ENCODE measurements at places on chromosomes 12 and 14. TPM values are rescaled to one million over a fixed set of nuclear protein-coding genes. Genes with fewer than 3 reads are reported as not detected.
A peak's percentile ranks its signal among the peaks of the same experiment; 100 is the strongest.

GRCh38 chr12:30934811-30935210, 8.3 kb downstream of the TSPAN11 start:
- DNase-seq, result no peak

DNA sequence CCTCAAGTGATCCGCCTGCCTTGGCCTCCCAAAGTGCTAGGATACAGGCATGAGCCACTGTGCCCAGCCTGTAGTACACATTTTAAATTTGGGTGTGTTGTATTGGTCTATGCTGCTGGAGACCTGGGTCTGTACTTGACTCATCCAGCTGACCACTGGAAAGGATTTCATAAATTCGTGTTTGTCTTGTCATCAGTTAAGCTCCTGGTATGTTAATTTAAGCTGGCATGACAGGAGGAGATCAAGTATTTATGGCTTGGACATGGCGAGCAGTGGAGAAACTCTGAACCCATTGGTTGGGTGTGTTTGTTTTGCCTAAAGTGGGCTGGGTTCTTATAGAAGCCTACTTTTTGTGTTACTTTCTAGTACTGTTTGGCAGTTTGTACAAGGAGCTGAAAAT, 24.2 kb downstream of the YY1 start:
- no peak for DNase-seq

- DNase-seq, result no peak
Measured at GRCh38 chr12:53871367-53871766, 67.3 kb upstream of the HOXC13 start.

DNA sequence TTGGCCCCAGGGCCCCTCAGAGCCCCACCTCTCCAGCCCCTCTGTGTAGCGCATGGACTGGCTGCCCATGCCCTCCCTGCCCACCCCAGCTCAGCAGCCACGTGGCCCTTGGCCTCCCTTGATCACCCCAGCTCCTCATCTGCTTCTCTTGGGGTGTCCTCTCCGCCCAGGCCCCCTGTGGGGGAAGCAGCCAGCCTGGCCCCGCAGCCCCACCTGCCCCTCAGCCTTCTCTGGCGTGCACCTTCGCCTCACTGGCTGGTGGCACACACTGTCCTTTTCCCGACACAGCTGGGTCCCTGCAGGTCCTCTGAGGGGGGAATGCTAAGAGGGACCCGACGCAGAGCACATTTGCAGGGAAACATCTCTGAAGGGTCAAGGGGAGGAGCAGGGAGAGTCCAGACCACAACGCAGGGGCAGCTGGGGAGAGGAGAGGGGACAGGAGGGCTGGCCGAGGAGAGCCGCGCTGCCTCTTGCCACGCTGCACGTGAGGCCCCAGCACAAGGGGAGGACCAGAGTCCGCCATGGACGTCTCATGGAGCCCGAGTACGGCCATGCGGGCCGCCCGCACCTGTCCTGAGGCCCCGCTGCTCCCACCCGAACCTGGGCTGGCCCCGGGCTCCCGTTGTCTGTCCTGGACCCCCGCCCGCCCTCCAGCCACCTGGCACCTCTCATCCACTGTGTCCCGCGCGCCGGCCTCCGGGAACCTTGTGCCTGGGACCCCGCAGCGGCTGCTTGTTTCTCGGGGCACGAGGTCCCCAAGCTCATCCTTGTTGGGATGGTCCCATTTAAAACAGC, 36.1 kb downstream of the PACS2 start:
- DNase-seq, result no peak

GRCh38 chr14:55957950-55958349, 160.3 kb upstream of the PELI2 start:
- DNase-seq, result no peak

DNA sequence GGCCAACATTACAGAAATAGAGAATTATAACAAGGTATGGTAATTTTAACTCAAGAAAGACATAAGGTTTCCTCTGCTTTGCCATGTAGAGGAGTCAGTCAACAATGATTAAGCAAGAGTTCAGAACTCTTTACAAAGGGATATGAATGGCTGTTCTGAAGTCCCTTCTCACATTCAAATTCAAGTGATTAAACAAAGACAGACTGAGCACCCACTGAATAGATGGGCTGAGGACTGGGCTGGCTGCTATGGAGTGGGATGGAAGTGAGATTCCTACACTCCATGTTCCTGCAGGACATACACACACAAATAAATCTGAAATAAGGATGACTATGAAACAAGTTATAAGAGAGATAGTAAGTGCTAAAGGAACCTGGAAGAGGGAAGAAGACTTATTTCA, 199.0 kb upstream of the GRIP1 start:
- DNase-seq, result no peak

- DNase-seq, result no peak
Measured at GRCh38 chr14:53851394-53852090, 105.1 kb downstream of the BMP4 start.

GRCh38 chr14:81028461-81028860, 73.0 kb downstream of the TSHR start:
- no peak for DNase-seq

GRCh38 chr14:67875175-67876006, 55.8 kb downstream of the RAD51B start:
- DNase-seq, result no peak

- peak; percentile 92 for DNase-seq
Measured at GRCh38 chr14:69543341-69544115, 31.1 kb downstream of the CCDC177 start.

DNA sequence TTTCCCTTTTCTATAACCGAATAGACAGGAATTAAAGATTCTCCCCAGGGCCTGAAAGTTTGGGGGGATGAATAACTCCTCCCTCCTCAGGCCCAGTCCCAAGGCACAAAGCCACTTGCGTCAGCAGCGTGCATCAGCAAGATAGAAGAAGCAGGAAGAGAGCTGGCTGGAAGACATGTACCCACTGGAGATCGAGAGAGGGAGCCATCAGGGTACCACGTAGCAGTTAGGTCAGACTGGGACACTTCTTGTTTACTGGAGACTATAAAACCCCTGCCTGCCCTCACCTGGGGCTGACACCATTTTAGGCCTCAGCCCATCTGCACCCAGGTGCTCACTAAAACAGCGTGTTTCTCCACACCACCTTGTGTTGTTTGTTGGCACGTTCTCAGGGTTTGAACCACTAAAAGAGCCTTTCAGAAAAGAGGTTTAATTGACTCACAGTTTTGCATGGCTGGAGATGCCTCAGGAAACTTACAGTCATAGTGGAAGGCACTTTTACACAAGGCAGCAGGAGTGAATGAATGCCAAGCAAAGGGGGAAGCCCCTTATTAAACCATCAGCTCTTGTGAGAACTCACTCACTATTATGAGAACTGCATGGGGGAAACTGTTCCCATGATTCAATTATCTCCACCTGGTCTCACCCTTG, 93.2 kb downstream of the TMTC3 start:
- DNase-seq, result no peak

- DNase-seq, result no peak
Measured at GRCh38 chr14:75533791-75534555, 11.7 kb downstream of the BATF start.

DNA sequence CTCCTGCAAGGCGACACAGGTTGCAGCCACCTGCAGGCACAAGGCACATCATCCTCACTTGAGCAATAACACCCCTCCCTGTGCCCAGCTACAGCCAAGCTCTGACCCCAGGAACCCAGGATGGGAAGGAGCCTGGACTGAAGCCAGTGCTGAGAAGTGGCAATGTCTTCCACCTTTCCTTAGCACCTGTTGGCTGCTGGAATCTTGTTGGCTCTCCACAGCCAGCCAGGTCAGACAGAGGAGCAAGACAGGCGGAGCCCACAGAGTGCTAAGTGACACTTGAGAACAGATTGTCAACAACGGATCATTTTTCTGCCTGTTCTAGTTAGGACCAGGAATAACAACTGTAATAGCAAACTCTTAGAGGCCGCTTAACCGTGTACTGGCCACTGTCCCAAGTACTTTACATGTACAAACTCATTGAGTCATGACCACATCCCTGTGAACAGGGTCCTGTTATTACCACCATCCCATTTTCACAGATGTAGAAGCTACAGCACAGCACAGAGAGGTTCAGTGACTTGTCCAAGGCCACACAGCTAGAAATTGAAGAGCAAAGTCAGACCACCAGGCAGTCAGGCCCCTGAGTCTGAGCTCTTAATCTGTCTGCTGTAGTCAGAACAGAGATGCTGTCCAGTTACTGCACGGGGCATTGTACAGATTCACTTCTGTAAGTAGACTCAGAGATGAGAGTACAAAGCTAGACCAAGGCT, 45.6 kb downstream of the RNFT2 start:
- no peak for DNase-seq

GRCh38 chr12:49698619-49699545, 8.3 kb downstream of the FMNL3 start:
- DNase-seq, result peak; percentile 69

DNA sequence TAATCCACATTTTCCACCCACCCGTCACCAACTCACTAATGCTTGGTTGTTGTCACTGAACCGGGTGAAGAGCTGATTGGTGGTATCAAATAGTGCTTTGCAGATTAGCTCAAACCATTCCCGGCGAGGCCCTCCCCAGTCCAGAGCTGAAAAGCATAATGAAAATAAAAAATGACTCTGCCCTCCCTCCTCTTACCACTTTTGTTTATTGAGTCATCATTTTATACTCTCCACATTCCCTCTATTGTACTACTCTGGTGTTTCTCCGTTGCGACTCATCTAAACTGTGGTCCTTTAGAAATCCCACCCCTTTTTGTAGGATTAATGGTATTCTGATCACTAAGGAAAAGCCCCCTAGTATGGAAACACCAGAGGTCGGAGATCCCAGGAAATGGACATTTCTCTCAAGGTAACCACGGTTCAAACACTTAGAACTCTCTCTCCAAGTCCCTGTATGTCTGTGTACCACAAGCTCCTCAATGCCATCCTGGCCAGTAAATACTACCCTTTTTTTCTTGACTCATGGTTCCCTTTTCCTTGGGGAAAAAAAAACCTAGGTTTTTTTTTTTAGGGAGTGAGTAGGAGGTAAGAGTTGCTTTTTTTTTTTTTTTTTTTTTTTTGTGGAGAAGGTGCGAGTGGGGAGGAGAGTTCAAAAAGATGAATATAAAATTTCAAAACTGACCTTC, 42.0 kb downstream of the AREL1 start:
- DNase-seq, result no peak

- DNase-seq, result no peak
Measured at GRCh38 chr14:79732911-79733655, 478.2 kb downstream of the DIO2 start.

DNA sequence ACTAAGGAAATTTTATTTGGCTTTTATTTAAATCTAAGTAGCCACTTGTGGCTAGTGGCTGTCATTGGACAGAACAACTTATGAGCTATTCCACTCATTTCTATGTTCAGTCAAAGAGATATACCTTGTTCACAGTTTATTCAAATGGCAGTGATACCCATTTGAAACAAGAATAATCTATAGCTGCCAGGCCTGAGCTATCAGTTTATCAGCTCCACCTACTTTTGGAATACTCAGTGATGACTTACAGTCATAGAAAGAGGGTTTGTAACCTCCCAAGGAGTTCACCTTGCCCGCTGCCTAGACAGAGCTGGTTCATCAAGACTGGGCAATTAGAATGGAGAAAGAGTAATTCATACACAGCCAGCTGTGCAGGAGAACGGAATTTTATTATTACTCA, 4.5 kb upstream of the ABHD4 start:
- DNase-seq, result no peak

DNA sequence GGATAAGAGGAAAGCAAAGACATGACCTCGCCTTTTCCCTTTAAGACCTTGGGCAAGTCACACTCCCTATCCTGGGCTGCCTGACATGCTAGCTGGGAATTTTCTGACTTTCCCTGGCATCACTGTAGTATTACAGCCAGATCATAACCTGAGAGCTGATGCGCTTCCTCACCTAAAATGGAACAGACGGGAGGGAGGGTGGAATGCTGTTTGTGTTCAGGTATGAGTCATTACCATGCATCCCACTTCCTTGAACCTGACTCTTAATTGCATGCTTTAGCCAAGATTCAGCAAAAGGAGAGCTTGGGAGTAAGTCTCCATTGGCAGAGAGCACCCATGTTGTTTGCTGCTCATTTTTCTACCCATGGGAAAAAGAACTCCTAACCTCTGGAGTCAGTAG, 156.5 kb downstream of the KCNK10 start:
- no peak for DNase-seq

DNA sequence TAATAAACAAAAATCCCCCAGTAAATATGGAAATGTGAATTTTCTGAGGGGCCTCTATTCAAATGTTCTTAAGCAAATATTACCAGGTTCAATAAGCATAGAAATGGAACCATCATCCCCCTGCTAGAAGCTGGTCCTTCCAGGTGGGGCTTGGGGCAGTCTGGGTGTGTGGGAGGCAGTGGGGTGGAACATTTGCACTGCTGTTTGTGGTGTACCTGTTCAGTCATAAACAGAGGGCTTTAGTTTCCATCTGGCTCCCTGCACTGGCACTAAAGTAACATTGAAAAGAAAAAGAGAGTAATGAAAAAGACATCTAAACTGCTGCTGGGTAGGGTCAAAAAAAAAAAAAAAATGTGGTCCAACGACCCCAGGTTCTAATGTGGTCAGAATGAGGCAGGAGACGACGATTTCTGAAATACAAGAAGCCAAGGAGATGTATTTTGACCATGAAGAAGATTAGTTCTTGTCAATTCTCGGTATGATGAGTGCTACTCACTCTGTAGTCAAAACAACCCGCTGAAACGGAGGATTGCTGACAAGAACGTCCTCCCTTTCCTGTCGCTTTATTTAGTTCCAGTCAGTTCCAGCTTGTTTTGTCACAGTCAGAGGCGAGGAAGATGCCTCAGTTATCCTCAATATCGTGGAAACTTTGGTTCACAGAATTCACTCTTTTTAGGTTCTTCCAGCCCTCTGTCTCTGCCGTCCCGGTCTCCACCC, 44.2 kb upstream of the MANSC4 start:
- no peak for DNase-seq

- DNase-seq, result no peak
Measured at GRCh38 chr12:8069582-8069981, 3.4 kb upstream of the C3AR1 start.

DNA sequence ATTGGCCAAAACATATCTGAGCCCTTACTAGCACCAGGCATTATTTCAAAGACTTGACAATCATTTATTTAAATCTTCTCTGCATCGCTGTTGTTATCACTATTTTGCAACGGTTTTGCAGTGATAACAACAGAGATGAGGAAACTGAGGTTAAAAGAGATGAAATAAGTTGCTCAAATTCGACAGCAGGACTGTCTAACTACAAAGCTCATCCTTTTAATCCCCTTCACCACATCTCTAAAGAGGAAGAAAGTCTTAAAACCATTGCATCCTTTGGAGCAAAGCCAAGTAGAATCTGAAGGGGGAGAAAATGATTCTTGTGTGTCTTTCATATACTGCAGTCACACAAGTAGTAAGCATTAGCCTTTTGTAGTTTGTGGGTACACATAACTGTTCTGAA, 14.8 kb upstream of the ETNK1 start:
- DNase-seq, result no peak

GRCh38 chr12:92546635-92547348, 156.0 kb upstream of the PLEKHG7 start:
- DNase-seq, result no peak

The TRAF3 gene
- 10.5 TPM for total RNA-seq

The FAM216A gene
- total RNA-seq, result 39.9 TPM

The GLT1D1 gene
- total RNA-seq, result under 0.01 TPM

The SLC6A12 gene
- total RNA-seq, result not detected

The WDHD1 gene
- 5.9 TPM for total RNA-seq

The SERPINA10 gene
- total RNA-seq, result not detected

The CTSG gene
- total RNA-seq, result 7.5 TPM

The ERGIC2 gene
- total RNA-seq, result 16.4 TPM

The LRFN5 gene
- under 0.01 TPM for total RNA-seq

The PPFIBP1 gene
- 20.2 TPM for total RNA-seq

The STRAP gene
- total RNA-seq, result 29.6 TPM
